ENCODE measurements at places on chromosomes 5 and 9.

GRCh38 chr5:150596313-150596712 is 44.1 kb upstream of the SYNPO start:
- no peak for DNase-seq

- no peak for DNase-seq
These were observed 44.3 kb downstream of the UBE2QL1 start for GRCh38 chr5:6492934-6493333.

DNA sequence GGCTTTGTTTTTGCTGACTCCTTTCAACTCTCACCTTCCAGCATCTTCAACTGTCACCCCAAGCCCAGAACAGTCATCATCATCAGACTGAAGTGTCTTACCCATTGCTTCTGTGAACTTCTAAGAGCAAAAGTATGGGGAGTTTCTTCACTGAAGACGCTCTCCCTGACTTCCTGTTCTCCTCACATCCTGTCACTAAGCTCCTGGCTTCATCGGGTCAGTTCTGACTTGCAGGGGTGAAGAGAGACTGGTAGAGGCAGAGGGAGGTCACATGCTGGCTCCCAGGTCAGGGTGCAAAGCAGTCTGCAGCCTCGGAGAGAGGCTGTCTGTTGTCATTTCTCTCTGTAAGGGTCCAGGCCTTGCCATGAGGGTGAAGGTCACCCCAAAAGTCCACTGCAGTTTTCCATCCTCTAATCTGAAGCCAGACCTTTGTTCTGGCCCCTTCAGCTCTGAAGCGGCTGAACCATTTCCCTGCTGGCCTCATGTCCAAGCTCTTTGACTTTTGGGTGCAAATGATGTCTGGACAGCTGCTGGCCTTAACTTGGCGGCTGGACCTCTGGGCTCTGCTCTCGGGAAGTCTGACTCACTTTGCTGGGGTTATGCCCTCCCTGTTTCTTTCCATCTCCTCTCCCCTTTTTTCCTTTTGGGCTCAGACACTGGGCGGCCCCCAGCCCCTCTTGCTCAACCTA is 305.0 kb downstream of the RAB3C start:
- DNase-seq = no peak

GRCh38 chr5:14667770-14668169 is 3.3 kb downstream of the OTULIN start:
- no peak for DNase-seq

DNA sequence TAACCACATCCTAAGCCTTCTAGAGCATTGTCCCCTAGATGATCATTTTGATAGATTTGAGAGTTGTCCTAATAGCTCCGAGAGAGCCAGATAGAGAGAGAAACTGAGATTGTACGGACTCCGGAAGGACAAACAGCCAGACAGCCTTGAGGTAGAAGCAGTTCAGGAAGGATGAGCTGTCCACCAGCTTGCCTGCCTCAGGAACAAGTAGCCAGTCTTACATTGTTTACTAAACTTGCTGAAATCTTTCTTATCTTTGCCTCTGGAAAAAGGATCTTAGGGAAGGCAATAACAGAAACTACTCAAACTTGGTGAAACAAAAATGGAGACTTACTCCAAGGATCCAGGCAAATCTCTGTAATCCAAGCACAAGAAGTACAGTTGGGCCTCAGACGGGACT is 39.0 kb upstream of the SAP30L start:
- DNase-seq = no peak

DNA sequence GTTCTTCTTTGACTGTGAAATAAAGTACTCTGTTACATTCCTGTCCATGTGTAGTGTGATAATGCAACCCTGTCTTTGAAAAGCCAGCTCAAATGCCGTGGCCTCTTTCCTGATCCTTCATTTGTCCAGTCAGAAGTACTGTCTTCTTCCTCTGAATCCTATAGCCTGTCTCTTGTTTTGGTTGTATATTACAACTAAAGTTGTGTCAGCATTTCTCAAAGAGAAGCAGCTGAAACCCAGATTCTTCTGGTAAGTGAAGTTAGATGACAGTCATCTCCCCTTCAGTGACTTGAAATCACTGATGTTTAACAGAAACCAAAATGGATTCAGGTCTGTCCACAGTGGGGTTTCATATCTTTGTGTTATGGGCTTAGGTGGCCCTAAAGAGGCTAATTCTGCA is 196.2 kb downstream of the PCSK1 start:
- DNase-seq = no peak

DNA sequence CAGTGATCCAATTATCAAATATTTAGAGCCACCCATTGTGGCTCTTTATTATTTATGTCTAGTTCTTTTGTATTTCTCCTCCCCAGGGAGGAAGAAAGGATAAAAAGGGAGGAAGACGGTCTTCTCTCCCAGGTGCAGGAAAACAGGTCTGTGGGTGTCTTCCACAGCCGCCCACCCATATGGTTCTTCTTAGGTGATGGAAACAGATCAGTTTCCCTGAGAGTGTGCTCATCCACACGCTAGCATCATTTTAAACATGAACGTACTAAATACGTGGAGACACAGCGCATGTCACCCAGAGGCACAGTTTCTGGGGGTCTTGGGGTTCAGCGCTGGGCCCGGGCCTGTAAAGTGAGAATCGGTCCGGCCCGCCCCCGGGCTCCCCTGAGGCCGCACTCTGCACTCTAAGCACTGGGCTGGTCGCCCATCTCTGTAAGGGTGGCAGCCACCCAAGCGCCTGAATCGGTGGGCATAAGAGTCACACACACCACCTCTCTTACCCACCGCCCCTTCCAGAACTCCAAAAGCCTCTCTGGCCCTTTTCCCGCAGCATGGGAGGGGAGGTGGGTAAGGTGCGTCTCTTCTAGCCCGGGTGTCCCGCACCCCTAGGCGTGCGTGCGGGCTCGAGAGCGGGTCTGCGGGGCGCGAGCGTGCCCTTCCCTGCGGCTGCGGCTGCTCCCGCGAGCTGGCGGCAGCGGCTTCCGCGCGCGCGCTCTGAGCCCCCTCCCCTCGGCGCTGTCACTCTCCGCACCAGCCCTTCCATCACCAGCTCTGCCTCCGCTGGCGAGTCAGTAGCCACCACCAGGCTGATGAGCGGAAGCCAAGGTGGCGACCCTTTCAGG is 1.3 kb downstream of the PTCH1 start:
- DNase-seq = no peak

Data from stimulated activated CD4-positive, alpha-beta T cell treated with anti-CD3 and anti-CD28 coated beads, Interleukin-1b, Interleukin-23, amount 100 ng/mL, for 1 hour (primary cell).